ENCODE measurements at places on chromosomes 7 and 10.

DNA sequence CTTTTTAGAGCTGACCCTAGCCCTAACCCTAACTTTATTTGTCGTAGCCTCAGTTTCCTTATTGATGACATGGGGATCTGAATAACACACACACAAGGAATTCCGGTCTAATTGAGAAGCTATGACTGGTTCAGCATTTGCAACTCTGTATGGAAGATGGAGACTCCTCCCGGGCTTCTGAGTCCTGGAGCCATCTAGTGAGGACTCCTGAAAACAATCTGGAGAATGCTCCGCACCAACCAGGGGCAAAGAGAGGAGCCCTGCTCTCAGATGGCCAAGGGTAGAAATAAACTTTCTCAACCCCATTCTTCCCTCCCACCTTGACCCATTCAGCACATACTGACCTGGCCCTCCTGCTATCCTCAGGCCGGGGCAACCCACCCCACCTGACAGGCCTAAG, 26.4 kb downstream of the MBL2 start:
- DNase-seq = no peak

DNA sequence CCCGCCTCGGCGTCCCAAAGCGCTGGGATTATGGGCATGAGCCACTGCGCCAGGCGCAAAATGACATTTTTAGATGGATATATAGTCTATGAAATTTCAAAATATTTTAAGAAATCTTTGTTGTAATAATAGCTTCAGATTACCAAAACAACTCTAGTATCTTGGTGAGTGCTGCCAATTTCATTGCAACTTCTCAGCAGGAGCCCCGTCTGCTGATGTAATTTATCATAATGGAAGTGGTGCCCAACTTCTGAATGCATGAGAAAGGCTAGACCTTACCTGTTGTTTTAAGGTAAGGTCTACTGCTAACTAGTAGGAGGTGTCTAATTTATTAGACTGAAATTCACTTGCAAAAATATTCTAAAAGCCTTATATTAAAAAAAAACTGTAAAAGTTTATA, 20.0 kb downstream of the PDSS1 start:
- DNase-seq = no peak

DNA sequence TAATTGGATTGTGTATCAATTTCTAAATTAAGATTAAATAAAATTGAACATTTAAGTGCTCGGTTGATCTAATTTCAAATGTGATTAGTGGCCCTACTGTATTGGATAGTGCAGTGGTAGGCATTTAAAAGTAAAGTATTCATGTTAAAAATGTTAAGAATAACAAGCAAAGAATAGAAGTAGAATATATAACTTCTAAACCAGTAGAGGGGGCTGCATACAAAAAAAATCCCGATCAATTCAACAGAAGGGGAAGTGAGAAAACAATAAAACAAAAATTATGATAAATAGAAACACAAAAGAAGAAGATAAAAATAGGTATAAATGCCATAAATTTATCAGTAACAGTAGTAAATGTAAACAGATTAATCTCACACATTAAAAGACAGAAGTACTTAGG, 24.9 kb upstream of the WDFY4 start:
- DNase-seq = no peak

GRCh38 chr7:18140943-18141342, 113.3 kb upstream of the PRPS1L1 start:
- no peak for DNase-seq

Data from T-helper 2 cell (primary cell).